ENCODE measurements at places on chromosomes 13 and 19.

DNA sequence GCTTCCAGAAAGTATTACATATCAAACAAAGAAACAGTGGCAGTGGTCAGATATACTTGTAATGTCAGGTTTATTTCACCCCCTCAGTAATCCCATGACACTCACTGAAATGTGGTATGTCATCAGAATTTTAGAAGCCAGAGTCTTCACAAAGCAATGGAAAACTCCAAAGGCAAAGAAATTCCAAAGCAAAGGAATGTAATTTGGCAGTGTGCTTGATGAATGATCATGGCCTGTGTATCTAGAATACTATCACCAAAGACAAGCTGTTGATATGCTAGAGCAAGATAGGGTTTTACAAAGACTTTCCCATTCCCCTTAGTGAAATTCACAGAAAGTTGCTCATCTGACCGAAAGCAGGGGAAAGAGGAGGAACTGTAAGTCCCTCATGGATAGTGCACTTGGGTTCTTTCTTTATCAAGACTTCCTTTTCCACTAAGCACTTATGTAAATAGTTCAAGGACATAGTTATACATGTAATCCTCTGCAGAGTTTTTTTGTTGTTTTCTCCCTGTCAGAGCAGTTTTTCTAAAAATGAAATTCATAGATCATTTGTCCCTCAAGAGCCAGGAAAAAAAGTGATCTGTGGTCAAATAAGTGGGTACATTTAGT lies 243.4 kb downstream of the NHLRC3 start:
- DNase-seq = no peak

- DNase-seq = no peak
These were observed 56.7 kb upstream of the UQCRFS1 start for GRCh38 chr19:29269641-29270040.

- no peak for DNase-seq
These were observed 14.1 kb upstream of the ENOX1 start for GRCh38 chr13:43800828-43801227.

- DNase-seq = no peak
These were observed 3.1 kb upstream of the GRK1 start for GRCh38 chr13:113663934-113664333.

DNA sequence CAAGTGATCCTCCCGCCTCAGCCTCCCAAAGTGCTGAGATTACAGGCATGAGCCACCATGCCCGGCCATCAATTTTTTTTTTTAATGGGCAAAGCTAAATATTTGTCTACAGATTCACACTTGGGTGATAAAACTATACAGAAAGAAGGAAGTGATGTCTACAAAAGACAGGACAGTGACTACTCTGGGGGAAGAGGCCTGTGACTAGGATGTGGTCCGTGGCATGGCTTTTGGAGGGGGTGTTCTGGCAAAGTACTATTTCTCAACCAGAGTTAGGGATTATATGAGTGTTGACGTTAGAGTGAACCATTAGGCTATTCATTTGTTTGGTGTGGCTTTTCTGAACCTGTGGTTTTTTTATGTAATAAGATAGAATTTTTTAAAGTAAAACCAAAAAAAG lies 42.7 kb downstream of the INSR start:
- no peak for DNase-seq

DNA sequence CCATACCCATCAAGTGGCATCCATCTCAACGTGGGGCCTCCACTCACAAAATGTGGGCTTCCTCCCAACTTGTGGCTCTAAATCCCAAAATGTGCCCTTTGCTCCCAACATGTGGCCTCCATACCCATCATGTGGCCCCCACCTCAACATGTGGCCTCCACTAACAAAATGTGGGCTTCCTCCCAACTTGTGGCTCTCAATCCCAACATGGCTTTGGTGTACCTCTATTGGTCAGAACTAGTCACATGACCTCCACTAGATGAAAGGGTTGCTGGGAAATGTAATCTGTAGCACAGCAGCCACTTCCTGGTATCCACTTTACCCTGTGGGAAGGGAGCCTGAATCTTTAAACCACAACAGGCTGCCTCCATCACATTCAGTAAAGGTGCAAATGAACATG lies 10.1 kb upstream of the ACER1 start:
- no peak for DNase-seq

- no peak for DNase-seq
These were observed 147.6 kb downstream of the RBM26 start for GRCh38 chr13:79258489-79258888.

DNA sequence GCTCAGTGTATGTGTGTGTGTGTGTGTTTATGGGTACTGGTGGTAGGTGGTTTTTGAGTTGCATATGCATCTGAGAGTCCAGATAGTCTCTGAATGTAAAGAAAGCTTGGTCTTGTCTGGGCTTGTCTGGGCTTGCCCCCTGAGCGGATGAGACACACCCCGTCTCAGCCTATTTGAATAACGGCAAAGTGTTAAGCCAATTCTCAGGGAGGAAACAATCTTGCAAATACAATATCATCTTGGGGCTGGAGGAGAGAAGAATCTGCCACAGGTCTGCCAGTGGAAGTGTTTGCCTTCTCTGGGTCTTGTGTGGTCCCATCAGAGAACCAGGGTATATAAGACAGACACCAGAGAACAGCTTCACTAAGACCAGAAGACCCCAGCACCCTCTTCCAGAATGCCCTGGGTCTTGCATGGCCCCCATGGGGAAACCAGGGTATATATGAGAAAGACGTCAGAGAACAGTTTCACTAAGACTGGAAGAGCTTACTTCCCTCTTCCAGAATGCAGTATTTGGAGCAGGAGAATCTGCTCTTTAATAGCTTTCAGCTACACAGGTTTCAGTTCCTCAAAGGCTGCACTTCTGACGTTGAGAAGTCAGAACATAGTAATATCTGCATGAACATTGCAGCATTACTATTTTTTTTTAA lies 13.3 kb downstream of the CD70 start:
- DNase-seq = no peak

- DNase-seq = no peak
These were observed 87.8 kb upstream of the RFC3 start for GRCh38 chr13:33730147-33730546.

DNA sequence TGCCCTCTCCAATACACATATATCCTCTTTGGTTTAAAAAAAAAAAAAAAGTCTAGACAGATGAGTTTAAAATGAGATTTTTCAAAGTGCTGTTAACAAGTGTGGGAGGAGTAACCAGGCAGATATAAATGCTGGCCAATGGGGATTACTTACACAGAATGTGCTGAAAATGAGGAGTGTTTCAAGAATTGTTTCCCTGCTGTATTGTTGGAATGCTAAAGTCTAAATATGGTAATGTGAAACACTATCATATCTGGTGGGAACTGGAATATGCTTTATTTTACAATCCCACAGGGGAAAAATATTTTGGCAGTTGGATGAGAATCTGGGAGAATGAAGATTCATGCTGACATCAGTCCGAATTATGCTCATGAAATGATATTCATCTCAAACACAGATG lies 250.7 kb downstream of the DCT start:
- no peak for DNase-seq

GRCh38 chr19:1275976-1276627 lies 772 bp downstream of the FAM174C start:
- no peak for DNase-seq

DNA sequence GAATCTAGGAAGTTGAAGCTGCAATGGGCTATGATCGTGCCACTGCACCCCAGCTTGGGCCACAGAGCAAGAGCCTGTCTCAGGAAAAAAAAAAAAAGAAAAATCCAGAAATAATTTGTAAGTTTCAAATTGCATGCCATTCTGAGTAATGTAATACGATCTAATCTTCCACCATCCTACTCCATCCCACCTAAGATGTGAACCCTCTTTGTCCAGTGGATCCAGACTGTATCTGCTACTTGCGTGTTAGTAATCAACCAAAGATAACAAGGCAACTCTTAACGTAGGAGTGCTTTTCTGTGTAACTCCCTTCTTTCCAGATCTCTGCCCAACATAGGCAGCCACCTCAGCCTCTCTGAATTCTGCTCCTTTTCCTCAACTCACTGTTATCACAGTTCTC lies 24.3 kb downstream of the RFC3 start:
- DNase-seq = no peak

- no peak for DNase-seq
These were observed 71.4 kb downstream of the ALOX5AP start for GRCh38 chr13:30806784-30807183.

DNA sequence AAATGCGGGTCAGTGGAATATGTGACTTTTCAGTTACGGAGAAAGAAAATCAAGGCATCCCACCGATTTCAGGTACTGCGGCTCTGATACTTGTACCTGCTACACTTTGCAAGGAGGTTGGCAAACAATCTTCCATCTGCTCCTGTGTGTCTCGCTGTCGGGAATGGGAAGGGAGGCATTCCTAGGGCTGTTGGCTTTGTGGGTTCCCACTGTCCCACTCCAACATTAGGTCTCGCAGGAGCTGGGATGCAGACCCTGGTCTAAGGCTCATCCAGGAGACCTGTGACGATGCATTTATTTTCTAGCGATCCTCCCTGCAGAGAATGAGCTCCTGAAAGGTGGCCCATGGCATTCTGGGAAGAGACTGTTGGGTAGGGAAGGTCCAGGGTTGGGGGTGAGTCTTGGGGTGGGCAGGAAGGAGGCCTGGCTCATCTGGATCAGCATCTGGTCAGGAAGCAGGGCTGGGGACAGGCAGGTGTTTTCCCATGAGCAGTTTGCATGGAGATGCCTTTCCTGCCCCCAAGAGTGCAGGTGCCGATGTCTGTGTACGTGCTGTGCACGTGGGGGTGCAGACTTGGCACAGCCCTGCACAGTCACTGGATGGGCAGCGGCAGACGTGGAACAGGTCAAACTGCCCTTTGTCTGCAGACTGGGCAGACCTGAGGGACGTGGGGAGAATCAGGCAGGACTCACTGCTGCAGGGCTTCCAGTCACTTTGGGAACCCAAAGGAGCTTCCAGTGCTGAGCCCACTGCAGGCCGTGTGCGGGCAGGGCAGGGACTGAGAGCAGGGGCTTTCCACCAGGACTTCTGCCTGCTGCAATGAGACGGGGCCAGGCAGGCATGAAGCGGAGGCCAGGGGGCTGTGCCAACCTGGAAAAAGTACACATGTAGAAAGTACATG lies 152.4 kb downstream of the TEX29 start:
- DNase-seq = no peak

DNA sequence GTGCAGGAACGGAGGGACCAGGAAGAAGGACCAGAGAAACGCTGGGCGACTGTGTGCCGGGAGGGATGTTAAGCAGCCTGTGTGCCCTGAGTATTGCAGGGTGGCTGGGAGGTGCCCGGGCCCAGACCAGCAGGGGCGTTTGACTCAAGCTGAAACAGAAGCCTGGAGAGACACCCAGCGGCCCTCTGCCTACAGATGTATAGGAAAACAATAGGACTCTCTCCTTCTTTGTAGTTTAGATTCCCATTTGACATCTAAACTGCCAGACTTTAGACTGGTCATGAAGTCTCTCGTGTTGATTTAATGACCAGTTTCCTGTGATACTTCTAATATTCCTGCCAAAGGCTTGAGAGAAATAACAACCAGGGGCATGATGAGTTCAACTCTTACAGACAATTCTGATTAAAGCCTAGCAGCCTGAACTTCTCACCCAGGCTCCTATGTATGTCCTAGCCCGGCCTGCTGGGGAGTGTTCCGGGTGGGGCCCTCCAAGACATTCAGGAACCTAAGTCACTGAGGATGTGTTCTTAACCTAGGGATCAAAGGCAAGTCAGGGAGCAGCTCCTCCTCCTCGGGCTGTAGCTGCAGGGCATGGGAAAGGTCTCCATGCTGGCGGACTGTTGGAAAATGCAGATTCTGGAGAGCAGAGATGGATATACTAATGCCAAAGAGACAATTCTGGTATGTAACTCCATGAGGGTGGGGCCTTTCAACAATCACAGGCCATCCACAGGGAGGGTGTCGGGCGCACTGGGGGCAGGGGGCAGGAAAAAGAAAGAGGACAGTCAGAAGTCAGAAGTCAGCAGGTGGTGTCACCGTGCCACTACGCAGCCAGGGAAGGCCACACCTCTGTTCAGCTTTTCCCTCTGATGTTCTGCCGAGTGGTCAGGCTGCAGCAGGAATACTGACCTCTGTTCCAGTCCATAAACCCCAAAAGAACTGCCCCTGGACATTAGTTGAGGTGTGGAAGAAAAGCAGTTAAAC lies 131.8 kb downstream of the STARD13 start:
- DNase-seq = no peak

- no peak for DNase-seq
These were observed 584.6 kb downstream of the GPC6 start for GRCh38 chr13:93811071-93811737.

DNA sequence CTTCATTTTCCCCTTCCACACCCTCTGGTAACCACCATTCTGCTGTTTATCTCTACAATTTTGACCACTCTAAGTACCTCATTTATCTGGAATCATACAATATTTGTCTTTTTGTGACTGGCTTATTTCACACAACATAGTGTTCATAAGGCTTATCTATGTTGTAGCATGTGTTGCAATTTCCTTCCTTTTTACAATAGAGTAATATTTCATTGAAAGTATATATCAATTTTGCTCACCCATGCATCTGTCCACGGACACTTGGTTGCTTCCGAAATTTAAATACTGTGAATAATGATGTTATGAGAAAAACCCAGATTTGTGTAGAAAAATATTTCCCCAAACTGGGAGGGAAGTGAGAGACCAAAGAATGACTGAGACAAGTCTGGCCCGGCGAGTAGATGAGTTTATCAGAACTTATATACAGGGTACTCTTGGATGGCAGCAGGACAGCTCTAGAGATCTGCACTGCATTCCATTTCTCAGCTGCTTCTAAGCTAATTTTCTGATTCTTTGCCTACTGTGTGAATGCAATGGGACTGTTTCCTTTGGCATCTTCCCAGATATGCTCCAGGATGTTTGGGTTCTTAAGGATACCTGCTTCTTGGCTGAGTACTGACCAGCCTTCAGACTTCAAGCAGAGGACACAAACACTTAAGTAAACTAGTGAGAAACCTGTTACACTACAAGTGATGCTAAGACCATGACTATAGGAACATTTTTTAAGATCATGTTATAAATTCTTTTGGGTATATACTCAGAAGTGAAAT lies 834.0 kb upstream of the PCDH9 start:
- no peak for DNase-seq

DNA sequence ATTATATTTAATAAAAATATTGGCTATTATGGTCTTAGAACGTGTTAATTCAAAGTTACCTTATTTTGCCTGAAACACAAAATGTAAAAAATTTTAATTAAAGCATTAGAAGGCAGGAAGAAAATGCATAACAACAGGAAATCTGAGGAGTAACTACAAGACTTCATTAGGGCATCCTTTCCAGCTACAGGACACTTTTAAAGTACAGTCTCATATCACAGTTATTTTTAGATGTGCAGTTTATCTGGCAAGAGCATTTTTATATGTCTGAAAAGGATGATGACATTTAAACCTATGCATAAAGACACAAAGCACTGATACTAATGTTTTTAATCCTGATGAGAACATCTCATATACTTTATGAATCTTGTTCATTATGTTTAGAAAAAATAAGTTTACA lies 247.5 kb downstream of the VWA8 start:
- DNase-seq = no peak

DNA sequence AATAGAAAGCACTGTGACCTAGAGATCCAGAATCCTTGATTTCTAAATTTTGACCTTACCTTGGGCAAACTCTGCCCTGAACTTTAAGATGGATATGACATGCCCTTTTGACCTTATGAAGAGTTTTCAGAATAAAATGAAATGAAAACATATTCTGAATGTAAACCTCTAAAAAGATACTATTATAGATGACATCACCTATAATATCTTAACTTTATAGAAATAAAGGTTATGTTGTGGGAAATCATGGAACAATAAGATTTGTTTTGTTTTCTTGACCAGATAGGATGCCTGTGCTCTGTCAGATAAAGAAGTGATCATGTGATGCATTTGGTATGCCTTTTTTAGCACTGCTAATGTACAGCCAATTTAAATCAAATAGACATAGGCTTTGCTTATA lies 13.1 kb upstream of the LPAR6 start:
- no peak for DNase-seq
